ENCODE measurements at places on chromosomes 1 and 21. TPM values are rescaled to one million over a fixed set of nuclear protein-coding genes. Genes with fewer than 3 reads are reported as not detected.

The KCNJ9 gene
- not detected for total RNA-seq

The C1QC gene
- not detected for total RNA-seq

The GPR37L1 gene
- total RNA-seq: not detected

The VASH2 gene
- not detected for total RNA-seq

The KMO gene
- total RNA-seq: not detected

The KIF2C gene
- 44.5 TPM for total RNA-seq

The MXRA8 gene
- not detected for total RNA-seq

The OR2L2 gene
- total RNA-seq: 0.12 TPM

The SYDE2 gene
- total RNA-seq: not detected
